ENCODE measurements at places on chromosomes 11 and 22.

DNA sequence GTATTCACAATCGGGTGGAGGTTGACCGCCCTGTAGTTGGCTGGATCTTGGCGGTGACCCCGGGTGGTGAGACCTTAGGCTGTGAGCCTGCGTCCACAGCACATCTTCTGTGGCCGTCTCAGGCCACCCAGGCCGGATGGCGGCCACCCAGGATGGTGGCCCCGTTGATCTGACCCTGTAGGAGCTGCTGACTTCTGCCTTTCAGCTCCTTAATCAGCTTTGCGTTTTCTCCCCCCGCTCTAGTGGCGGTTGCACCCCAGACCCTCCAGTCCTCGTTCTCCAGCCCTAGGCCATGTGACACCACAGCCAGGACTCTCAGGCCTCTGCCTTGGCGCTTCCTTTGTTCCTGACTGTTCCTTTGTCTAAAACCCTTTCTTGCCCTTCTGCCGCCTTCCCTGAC lies 244.0 kb downstream of the TBC1D22A start:
- peak; percentile 35 for DNase-seq

DNA sequence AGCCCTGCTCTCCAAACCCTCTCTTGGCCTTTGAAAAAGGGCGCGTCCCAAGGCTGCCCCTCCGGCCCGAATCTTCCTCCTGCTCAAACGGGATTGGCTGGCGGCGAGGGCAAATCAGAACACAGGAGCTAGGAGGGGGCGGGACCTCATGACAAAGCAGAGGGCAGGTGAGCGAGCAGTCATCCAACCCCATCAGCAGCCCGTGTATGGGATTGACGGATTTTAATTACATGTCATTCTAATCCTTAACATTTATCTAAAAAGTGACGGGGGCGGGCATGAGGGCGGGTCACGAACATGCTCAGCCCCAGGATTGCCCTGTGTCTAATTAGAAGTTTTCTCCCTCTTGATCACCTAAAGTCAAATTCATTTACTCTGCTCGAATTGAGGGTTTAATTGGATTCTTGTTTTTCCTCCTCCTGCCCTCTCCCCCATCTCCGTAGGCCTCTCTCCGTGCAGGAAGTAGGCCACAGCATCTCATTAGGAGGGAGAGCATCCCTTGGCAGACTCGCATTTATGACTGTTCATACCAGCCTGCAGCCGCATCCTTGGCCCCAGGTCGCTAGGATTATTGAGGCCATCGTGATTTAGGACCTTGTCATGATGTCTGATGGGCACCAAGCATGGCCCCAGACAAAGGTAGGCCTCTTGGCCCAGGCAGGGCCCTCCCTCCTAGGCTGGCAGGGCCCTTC lies 147.1 kb downstream of the CHST1 start:
- no peak for DNase-seq

- DNase-seq: no peak
Measured at GRCh38 chr11:27520226-27520625, 13.7 kb upstream of the LIN7C start.

DNA sequence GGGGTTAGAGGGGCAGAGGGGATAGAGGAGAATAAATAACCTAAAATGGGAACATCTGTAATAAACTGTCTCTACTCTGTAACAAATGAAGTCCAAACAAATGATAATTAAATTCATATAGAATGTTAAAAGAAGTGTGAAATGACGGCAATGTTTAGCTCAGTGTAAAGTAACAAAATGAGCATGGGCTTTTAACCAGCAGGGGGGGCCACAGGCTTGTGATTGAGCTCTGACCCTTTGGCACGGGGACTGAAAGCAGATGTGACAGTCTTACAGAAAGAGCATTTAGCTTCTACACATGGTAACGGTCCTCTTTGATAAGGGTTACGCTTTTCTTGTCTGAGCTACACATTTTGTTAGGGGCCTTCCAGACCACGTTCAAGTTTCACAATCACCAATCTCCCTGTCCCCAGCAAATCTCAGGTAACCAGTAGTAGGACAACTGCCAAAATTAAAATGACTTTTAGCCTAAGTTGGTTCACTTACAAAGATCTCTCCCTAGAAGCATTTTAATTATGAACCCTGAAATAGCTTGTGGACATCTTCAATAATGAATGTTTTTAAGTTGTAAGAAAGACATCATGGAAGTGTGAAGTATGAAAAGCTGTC lies 262.5 kb downstream of the DCDC1 start:
- DNase-seq: peak; percentile 57

DNA sequence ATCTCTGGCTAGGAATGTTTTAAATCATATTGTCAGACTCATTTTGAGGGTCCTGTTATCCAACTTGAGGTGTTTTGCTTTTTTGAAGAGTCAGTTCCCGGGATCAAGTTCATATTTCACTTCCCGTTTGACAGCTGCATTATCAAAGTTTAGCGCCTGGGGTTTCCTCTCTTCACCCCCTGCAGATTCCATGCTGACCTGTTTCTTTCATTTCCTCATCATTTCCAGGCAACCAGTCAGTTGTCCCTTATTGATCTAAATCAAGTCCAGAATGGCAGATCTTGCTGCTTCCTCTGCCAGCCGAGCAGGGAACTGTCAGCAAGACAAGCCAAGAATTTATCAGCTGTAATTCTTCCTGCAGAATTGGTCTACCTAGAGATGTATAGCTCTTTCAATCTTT lies 197.6 kb upstream of the SYN3 start:
- no peak for DNase-seq

GRCh38 chr11:13902523-13902922 lies 60.0 kb upstream of the SPON1 start:
- DNase-seq: no peak
